ENCODE measurements at places on chromosomes 12 and 14.

GRCh38 chr12:47082796-47083621, 3.2 kb upstream of the AMIGO2 start:
- DNase-seq: no peak

- no peak for DNase-seq
These were observed 25.0 kb upstream of the KCNA5 start for GRCh38 chr12:5018677-5019076.

- no peak for DNase-seq
These were observed 8.9 kb downstream of the STX2 start for GRCh38 chr12:130830246-130830551.

- DNase-seq: no peak
These were observed 36.9 kb downstream of the PSEN1 start for GRCh38 chr14:73173092-73173735.

DNA sequence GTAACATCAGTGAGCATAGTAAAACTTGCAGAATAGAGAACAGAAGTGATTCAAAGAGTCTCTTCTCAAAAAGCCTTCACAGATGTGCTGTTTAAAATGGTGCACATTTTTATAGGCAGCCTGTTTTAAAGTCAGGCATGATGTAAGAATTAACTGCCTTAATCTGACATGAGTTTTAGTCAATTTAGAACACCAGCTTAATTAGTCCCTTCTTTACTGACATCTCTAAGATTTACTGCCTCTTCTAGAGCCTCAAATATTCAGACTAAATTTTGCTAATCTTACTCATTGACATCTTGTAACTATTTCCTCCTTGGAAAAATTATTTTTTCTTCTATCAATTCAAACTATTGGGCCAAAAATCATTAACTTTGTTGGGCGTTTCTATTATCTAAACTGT, 782.5 kb downstream of the C12orf50 start:
- no peak for DNase-seq

- DNase-seq: no peak
These were observed 11.4 kb downstream of the TMEM121 start for GRCh38 chr14:105537580-105538474.

DNA sequence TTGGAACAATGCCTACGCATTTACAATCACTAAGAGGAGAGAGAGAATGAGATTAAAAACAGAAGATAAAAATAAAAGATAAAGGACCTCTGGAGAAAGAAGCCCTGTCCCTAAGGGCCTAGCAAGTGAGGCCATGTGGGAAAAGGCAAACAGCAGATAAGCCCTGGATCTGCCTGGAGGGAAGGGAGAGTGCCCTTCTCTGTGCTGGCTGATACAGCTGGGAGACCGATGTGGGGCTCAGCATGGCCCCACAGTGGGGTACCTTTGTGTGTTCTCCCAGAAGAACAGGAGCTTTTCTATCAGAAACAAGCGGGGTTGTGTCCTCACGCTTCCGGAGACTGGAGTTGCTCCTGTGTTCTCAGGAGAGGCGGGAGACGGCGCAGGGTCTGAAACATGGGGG, 59.9 kb downstream of the TMCC3 start:
- no peak for DNase-seq

GRCh38 chr12:66066137-66066928, 64.2 kb downstream of the LLPH start:
- peak; percentile 51 for DNase-seq

Measured in left hindlimb (tissue), 1 donor.